Activated T-cell treated with anti-CD3 and anti-CD28 coated beads for 48 hours (primary cell): ENCODE measurements at places on chromosomes 4 and X.

DNA sequence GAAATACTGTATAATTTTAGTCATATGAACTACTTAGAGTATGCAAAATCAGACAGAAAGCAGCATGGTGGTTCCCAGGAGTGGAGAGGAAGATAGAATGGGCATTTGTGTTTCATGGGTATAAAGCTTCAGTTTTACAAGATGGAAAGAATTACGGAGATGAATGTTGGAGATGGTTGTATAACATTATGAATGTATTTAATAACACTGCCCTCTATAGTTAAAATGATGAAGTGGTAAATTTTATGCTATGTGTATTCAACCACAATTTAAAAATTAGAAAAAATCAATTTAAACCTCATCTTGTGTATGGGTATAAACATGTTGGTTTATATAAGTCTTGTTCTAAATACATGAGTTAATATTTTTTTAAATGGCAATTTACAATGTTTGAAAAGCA lies 521.1 kb downstream of the FSTL5 start:
- no peak for DNase-seq

DNA sequence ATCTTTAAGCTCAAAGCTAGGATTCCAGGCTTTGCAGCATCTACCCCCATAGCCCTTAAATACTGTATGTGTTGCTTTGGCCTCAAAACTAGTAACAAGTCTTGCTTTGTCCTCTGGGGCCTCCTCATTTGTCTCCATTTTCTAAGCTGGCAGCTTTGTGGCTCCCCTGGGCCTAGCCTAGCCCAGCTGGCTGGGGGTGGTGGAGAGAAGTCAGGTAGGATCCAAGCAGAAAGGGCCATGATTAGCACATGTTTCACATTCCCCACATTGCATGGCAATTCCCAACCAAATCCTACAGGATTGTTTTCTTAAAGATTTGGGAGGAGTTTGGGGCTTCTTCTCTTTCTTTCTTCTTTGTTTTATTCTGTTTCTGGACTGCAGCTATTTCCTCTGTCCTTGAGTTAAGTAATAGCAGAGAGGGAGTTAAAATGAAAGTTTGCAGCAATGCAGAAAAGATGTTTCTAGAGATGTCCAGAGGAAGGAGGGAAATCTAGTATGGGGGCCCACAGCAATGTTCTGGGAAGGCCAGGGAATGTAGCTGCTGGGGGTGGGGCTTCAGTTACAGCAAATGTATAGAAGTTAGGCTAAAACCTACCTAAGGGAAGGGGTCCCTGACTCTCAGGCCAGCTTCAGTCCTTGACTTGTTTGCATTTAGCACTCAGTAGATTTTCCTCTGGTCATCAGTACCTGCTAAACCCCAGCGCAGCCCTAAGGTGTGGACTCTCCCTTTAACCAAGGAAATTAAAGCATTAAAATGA lies 92.1 kb downstream of the SHROOM4 start:
- DNase-seq: no peak

- DNase-seq: no peak
These were observed 146.2 kb upstream of the JADE1 start for GRCh38 chr4:128663325-128663724.

GRCh38 chr4:24273136-24273535 lies 311.2 kb downstream of the DHX15 start:
- DNase-seq: no peak

- no peak for DNase-seq
These were observed 1661.6 kb upstream of the PCDH7 start for GRCh38 chr4:29058531-29058930.

DNA sequence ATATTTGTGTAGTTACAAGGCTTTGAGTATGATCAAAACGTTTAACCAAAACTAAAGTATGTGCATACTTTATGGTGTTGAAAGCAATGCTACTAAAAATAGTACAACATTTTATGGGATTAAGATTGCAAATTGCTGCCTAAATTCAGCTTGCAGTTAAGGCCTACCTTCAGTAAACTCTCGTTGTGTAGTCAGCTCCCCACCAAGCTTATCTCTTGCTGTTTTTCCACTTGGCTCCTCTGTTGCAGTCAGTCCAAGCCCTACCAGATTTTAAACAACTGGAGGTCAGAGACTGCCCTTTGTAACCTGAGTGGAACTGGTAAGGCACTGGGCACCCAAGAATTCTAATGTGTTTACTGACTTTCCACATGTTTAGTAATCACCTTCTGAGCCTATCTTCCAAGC lies 25.7 kb downstream of the AFF1 start:
- no peak for DNase-seq

DNA sequence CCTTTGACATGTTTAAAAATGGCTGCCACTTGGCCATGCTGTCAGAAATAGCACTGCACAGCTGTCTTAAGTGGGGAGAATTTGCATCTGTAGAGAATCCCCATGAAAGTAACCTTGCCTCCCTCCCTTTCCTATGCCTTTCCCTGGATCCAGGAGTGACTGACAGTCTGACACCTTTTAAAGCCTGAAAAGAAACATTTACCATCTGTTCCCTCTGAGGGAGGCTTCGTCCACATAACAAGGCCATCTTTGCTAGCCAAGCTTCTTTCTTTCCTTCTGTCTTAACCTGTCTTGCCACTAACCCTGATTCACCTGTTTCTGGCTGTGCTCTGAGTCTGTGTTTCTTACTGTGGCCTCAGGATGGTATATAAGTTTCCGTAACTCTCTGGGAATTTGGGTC lies 21.3 kb upstream of the AADAT start:
- no peak for DNase-seq

GRCh38 chr4:40656201-40656863 lies 26.7 kb upstream of the RBM47 start:
- DNase-seq: no peak

GRCh38 chr4:140569307-140569638 lies 512 bp upstream of the UCP1 start:
- no peak for DNase-seq

GRCh38 chr4:104507112-104507511 lies 12.4 kb upstream of the CXXC4 start:
- no peak for DNase-seq

- no peak for DNase-seq
These were observed 25.5 kb upstream of the FAM120C start for GRCh38 chrX:54208531-54208930.

- DNase-seq: no peak
These were observed 79.2 kb downstream of the CPZ start for GRCh38 chr4:8671712-8672290.

DNA sequence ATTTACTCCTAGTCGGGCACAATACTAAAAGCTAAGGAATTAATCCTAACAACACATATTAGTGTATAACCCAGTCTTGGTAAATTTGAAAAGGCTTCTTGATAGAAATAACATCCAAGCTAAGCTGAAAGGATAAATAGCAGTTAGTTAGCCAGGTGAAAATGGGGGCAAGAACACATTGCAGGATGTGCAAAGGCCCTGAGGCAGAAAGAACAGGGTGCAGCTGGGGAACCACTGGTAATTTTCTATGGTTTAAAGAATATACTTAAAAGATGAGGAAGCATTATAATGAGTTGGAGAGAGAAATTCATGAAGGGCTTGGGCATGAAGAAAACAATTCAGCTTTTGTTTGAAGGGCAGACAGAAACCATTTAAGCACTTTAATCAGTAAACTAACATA lies 689.0 kb downstream of the ADGRL3 start:
- DNase-seq: no peak

DNA sequence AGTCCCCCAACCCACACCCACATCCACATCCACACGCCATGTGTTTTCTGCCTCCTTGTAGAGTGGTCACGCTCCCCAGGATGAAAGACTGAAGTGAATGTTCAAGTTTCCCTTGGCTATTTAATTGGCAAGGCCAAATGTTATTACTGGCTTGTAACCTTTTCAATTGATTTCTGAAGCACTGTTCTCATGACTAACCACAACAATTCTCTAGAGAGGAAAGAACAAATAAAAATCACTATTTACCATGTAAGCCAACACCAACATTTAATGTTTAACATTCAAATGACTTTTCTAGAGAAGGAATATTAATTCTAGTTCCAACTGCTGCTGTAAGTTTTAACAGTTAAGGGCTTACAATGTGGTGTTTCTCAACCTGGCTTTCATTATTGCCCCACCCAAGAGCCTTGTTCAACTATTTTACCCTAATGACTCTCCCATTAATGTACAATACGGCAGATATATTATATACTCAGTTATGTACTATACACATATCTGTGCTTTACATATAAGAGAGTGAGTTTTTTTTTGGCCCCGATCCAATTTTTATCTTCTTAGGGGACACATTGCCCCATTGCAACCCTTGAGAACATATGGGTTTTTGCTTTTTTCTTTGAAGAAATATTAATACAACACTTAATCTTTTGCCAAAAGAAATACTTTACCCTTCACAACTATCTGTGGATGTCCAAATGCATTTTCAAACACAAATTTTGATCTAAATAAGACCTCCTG lies 46.5 kb downstream of the RELL1 start:
- DNase-seq: no peak

DNA sequence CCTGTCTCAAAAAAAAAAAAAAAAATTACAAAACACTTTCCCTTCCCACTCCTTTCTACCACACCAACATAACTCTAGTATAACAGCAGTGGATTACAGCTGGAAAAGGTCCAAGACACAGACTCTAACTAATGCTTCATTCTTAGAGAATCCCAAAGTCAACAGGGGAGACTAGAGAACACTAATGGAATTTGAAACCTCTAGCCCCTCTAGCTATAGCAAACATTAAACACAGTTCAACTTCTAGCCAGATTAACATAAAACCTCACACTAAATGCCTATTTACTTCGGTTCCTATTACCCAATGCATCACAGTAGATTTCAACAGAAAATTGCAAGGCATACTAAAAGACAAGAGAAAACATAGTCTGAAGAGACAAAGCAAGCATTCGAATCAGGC lies 10.5 kb upstream of the DHX15 start:
- no peak for DNase-seq
